K562 (cell line): ENCODE measurements at places on chromosomes 2 and 18.

DNA sequence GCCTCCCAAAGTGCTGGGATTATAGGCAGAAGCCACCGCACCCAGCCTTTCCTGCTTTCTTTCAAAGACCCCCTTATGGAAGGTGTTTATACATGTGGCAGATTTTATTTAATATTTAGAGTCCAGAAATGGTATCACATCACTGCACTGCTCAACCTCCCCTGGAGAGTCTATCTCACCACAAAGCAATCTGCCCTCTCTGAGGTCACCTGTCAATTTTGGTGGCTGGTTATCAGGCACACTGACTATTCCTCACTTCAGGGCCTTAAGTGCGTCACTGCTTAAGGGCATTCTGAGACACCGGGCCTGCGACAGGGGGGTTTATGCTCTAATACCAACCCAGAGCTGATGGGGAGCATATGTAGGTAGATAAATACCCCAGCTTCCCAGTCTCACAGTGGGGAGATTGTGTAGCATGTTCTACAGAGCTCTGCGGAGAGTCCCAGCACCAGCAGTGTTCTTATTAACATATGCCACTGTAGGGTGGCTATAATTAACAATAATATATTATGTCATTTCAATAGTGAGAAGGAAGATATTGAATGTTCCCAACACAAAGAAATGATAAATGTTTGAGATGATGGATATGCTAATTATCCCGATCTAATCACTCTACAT is 42.7 kb upstream of the ZDBF2 start:
- H3K4me3 ChIP-seq = no peak overlapping the region
- DNase-seq = no peak

GRCh38 chr2:43174368-43174916 is 52.0 kb downstream of the ZFP36L2 start:
- H3K27me3 ChIP-seq = no peaks in the 10 kb centered on the region
- no peak overlapping the region for H3K4me3 ChIP-seq
- peak overlapping the region; percentile 30; the same call in 2 of the 3 replicates for H3K27ac ChIP-seq
- H3K4me1 ChIP-seq = peaks cover 73% of the 10 kb centered on the region
- no peaks in the 10 kb centered on the region for H3K36me3 ChIP-seq

DNA sequence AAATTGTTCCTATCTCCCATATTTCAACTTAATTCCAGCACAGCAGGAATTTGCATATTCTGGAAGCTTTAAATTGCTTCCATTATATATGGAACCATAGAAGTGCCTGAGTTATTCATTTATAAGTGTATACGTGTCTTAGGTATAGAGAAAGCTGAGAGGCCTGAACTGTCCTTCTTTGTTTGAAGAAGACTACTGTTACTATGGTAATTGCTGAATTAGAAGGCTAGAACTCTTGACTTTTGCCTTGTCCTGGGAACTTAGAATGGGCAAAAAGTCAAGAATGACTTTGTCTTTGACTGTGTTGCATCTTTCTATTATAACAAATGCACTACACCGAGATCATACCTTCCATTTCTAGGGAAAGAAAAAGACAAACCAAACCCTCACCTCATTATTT is 15.7 kb downstream of the CAMKMT start:
- H3K36me3 ChIP-seq = no peaks in the 10 kb centered on the region
- no peak overlapping the region for H3K27ac ChIP-seq
- DNase-seq = no peak
- H3K4me1 ChIP-seq = no peaks in the 10 kb centered on the region
- no peak overlapping the region for H3K4me3 ChIP-seq
- no peaks in the 10 kb centered on the region for H3K27me3 ChIP-seq

DNA sequence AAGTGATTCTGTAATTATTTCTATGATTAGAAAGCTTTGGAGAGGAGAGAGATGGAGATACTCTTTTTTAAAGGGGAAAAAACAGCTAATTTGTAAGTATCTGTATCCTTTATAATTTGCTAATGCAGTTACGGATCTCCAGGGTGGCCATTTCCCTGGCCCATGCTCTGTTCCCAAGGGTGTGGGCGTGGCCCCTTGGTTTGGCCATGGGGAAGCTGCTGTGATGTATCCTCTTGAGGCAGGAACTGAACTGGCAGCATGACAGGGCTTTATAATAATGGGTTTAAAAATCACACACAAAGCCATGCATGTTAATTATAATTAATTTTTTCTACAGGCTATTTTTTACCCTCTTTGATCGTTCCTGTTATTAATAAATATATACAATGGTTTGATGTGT is 27.0 kb downstream of the TRAPPC12 start:
- no peaks in the 10 kb centered on the region for H3K27me3 ChIP-seq

GRCh38 chr2:224630659-224631550 is 45.7 kb upstream of the CUL3 start:
- H3K27ac ChIP-seq = no peak overlapping the region
- H3K36me3 ChIP-seq = no peaks in the 10 kb centered on the region
- H3K4me3 ChIP-seq = no peak overlapping the region
- H3K27me3 ChIP-seq = peaks cover 4% of the 10 kb centered on the region

GRCh38 chr2:237264480-237265219 is 149.3 kb downstream of the COL6A3 start:
- no peak overlapping the region for H3K27ac ChIP-seq
- H3K27me3 ChIP-seq = no peaks in the 10 kb centered on the region
- H3K4me1 ChIP-seq = no peaks in the 10 kb centered on the region
- no peak overlapping the region for H3K4me3 ChIP-seq
- H3K36me3 ChIP-seq = no peaks in the 10 kb centered on the region

GRCh38 chr2:113867571-113867970 is 22.3 kb upstream of the ACTR3 start:
- H3K27ac ChIP-seq = no peak overlapping the region
- no peaks in the 10 kb centered on the region for H3K4me1 ChIP-seq
- no peaks in the 10 kb centered on the region for H3K36me3 ChIP-seq
- no peak overlapping the region for H3K4me3 ChIP-seq

GRCh38 chr18:70195852-70196434 is 9.5 kb downstream of the RTTN start:
- H3K27me3 ChIP-seq = no peaks in the 10 kb centered on the region
- peak; percentile 29 for DNase-seq
- H3K4me1 ChIP-seq = no peaks in the 10 kb centered on the region
- H3K27ac ChIP-seq = no peak overlapping the region

DNA sequence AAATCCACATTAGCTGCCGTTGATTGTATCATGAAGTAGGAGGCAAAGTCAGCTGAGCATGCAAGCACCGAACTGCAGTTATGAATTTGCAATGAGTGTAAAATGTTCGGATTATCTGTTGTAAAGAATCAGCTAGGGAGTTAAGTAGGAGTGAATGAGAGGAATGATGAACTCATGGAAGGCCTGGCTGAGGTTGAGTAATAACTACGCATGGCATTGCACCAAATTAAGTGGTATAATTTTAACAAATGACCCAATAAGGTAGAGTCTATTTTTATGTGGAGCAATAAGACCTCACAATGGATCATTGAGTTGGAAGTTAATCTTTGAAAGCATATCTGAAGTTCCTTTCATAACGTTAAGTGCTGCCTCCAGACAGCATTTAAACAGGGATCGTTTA is 288.2 kb upstream of the CHST9 start:
- no peaks in the 10 kb centered on the region for H3K36me3 ChIP-seq
- no peak overlapping the region for H3K4me3 ChIP-seq
- no peak overlapping the region for H3K27ac ChIP-seq
- no peaks in the 10 kb centered on the region for H3K4me1 ChIP-seq
- no peak for DNase-seq
- H3K27me3 ChIP-seq = no peaks in the 10 kb centered on the region

DNA sequence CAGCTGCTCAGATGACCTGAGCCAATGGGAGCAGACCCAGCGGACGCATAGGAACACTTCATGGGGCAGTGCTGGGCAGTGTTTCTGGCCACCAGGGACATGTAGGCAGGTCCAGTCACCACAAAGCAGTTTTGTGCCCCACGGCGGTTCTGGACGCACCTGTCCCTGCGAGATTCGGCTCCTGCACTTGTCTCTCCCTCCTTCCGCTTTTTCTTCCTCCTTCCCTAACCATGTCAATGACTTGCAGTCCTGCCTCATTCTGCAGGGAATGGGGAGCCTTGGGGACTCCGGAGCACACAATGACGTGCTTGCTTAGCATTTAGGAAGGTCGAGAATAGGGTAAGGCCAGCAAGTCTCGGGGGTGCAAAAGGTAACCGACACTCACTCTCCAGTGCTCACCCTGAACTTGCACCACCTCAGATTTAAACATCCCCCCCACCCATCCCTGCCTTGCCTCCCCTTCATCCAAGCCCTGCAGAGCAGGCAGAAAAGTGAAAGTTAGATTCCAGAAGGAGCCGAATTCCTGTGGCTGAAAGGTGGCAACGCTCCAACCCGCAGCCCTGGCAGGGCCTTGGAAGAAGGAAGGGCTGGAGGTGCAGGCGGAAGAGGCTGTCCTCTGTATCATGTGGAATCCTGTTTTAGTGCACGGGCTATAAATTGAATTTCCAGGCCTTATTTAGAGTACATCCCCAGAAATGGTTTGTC is 40.5 kb upstream of the ATG16L1 start:
- no peak overlapping the region for H3K4me3 ChIP-seq
- no peaks in the 10 kb centered on the region for H3K36me3 ChIP-seq
- no peaks in the 10 kb centered on the region for H3K4me1 ChIP-seq
- H3K27ac ChIP-seq = no peak overlapping the region

DNA sequence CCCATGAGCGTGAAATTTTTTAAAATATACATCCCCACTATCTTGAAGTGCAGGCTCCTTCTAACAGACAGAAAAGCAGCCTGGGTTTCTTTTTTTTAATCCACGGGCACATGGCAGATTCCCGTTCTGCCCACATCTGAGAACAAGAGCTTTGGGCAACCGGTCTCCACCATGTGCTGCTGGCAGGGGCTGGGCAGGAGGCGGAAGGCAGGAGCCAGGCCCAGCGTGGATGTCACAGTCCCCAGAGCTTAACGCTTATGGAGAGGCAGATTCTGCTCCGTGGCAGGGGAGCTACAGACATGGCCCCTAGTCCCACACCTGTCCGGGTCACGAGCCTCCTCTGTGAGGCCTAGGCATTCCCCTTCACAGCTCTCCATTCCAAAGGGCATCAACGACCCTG is 503.0 kb upstream of the MYT1L start:
- H3K27ac ChIP-seq = no peak overlapping the region
- DNase-seq = no peak
- H3K4me1 ChIP-seq = no peaks in the 10 kb centered on the region; the same call in 1 of the 2 replicates
- H3K36me3 ChIP-seq = no peaks in the 10 kb centered on the region
- H3K4me3 ChIP-seq = no peak overlapping the region
- H3K27me3 ChIP-seq = no peaks in the 10 kb centered on the region

- H3K4me1 ChIP-seq = no peaks in the 10 kb centered on the region
- no peak overlapping the region for H3K27ac ChIP-seq
- no peaks in the 10 kb centered on the region for H3K27me3 ChIP-seq
- no peaks in the 10 kb centered on the region for H3K36me3 ChIP-seq
- H3K4me3 ChIP-seq = no peak overlapping the region
Measured at GRCh38 chr2:182521453-182522404, 94.9 kb upstream of the PDE1A start.

- H3K36me3 ChIP-seq = no peaks in the 10 kb centered on the region
- H3K27ac ChIP-seq = no peak overlapping the region
- DNase-seq = no peak
Measured at GRCh38 chr18:44039216-44039615, 641.5 kb upstream of the SETBP1 start.

GRCh38 chr18:57149531-57149930 is 2.6 kb downstream of the BOD1L2 start:
- H3K27ac ChIP-seq = no peak overlapping the region
- peaks cover 6% of the 10 kb centered on the region; the same call in 1 of the 2 replicates for H3K4me1 ChIP-seq

DNA sequence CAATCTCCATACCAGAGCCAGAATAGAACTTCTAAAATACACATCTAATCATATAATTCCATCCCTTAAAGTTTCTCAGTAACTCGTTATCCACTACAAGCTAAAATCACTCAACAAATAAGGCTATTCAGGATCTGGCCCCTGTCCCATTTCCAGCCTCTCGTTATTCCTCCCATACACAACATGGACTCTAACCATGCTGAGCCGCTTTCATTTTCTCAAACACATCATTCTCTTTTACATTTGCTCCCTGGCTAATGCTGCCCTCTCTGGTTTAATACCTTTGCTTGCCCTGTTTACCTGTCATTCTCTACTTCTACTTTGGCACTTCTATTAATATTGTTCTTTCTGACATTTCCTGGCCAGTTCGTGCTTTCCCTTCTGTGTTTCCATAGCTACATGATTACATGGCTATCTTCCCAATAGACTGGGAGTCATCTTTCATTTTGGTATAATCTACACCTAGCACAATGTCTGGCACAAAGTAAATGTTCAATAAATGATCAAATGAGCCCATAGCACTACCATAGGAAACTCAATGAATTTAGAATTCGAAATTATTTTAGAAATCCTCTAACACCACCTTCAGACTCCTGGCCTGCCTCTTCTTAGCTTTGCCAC is 163.6 kb upstream of the VRK2 start:
- H3K27me3 ChIP-seq = no peaks in the 10 kb centered on the region
- no peaks in the 10 kb centered on the region for H3K36me3 ChIP-seq
- no peaks in the 10 kb centered on the region for H3K4me1 ChIP-seq

- no peak overlapping the region for H3K27ac ChIP-seq
- H3K4me1 ChIP-seq = no peaks in the 10 kb centered on the region
- no peak for DNase-seq
- no peaks in the 10 kb centered on the region for H3K27me3 ChIP-seq
- no peaks in the 10 kb centered on the region for H3K36me3 ChIP-seq
Measured at GRCh38 chr18:14179306-14179705, 47.1 kb upstream of the ZNF519 start.

DNA sequence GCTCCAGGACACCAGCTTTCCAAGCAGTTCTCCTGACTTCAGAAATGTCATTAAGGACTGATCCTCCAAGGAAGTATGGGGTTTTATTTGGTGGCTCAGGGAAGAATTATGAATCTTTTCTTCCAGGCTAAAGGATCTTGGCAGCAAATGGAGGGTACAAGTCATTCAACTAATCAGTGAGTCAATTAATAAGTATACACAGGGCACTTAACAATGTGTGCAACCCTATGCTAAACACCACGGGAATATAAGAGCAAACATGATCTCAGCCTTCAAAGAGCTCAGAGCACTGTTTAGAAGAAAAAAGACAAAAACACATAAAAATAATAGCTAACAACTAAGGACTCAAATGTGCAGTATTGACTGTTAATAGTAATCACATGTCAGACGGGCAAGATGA is 234.5 kb downstream of the SETBP1 start:
- DNase-seq = no peak
- no peaks in the 10 kb centered on the region for H3K27me3 ChIP-seq
- H3K36me3 ChIP-seq = no peaks in the 10 kb centered on the region
- H3K27ac ChIP-seq = no peak overlapping the region
- no peaks in the 10 kb centered on the region for H3K4me1 ChIP-seq
- no peak overlapping the region for H3K4me3 ChIP-seq

- no peak for DNase-seq
- H3K27me3 ChIP-seq = no peaks in the 10 kb centered on the region
- no peaks in the 10 kb centered on the region for H3K4me1 ChIP-seq
- H3K36me3 ChIP-seq = peaks cover 95% of the 10 kb centered on the region
Measured at GRCh38 chr2:128179461-128179755, 88.4 kb downstream of the UGGT1 start.
